ENCODE measurements at places on chromosomes 6 and 20. TPM values are rescaled to one million over a fixed set of nuclear protein-coding genes. Genes with fewer than 3 reads are reported as not detected.

GRCh38 chr6:98657764-98658163 is 176.6 kb upstream of the POU3F2 start:
- H3K27ac ChIP-seq = no peak overlapping the region
- H3K4me1 ChIP-seq = no peaks in the 10 kb centered on the region
- no peaks in the 10 kb centered on the region for H3K27me3 ChIP-seq

GRCh38 chr6:74018825-74019224 is 322.8 kb downstream of the CD109 start:
- no peaks in the 10 kb centered on the region for H3K4me1 ChIP-seq
- no peak overlapping the region for H3K4me3 ChIP-seq
- no peaks in the 10 kb centered on the region for H3K27me3 ChIP-seq
- DNase-seq = no peak

DNA sequence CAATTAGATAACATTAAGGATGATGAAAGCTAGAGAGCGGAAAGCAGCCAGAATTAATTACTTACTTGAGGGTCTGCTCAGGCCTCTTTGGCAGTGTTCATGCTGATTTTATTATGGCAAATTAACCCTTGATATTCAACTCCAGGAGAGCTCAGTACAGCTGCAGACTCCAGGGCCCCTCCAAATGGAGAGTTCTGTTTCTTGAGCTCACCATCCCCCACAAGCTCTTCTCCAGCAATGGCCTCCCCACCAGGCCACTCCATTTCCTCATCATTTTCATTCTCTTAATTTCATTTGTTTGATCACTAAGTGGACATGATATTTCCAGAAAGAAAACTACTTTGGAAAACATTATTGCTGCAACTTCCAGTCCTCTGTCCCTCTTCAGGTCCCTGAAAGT is 513.3 kb upstream of the NOX3 start:
- no peaks in the 10 kb centered on the region for H3K27me3 ChIP-seq
- H3K4me3 ChIP-seq = no peak overlapping the region
- no peaks in the 10 kb centered on the region for H3K4me1 ChIP-seq
- H3K36me3 ChIP-seq = no peaks in the 10 kb centered on the region
- DNase-seq = no peak
- no peak overlapping the region for H3K27ac ChIP-seq

DNA sequence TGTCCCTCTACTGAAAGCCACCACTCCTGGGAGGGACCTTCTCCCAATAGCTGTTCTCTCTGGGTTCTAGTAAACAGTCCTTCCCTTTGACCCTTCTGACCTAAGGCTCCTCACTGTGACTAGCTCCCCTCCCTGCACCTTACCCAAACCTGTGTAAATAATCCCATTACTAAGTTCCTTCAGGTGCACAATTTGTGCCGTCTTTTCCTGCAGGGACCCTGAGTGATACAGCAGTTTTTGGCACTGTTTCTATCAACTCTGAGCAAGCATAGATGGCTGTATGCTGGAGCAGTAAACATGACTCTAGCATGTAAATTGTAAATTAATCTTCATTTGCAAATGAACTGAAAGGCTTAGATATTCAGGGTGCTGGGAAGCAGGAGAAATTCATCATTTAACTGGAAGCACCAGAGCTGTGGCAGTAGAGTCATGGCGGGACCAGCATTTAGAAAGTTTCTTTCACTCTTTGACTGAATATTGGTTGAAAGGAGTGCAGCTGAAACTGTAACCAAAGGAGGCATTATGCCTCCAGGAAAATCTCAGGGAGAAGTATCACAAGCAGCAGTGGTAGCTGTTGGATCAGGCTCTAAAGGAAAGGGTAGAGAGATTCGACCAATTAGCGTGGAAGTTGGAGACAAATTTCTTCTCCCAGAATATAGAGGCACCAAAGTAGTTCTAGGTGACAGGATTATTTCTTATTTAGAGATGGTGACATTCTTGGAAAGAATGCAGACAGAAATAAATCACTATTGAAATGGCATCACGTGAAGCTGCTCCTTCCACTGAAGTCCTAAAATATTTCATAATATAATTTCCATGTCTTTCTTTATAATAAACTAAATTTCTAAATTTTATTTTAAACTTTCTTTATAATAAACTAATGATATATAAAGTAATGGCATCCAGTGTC is 117.8 kb downstream of the TCP11 start:
- no peak overlapping the region for H3K27ac ChIP-seq
- H3K4me1 ChIP-seq = no peaks in the 10 kb centered on the region
- DNase-seq = no peak
- H3K27me3 ChIP-seq = no peaks in the 10 kb centered on the region
- no peak overlapping the region for H3K4me3 ChIP-seq

DNA sequence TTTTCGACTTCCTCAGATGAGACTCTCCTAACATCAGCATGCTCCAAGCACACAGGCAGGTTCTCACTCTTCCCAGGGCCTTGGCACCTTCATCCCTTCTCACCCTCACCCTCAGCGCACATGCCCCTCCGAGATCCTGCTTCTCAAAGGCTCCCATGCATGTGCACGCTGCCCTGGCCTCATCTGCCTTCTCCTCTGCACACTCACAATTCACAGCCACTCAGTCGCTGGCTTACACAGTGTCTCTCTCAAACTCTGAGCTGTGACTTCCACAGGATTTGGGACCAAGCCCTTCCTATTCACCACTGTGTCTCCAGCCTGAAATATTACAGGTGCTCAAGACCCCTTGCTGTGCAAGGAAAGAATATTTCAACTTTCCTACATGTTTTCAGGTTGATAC is 30.3 kb downstream of the WDR27 start:
- no peaks in the 10 kb centered on the region for H3K27me3 ChIP-seq
- DNase-seq = no peak
- no peaks in the 10 kb centered on the region for H3K4me1 ChIP-seq
- H3K36me3 ChIP-seq = peaks cover 8% of the 10 kb centered on the region
- H3K4me3 ChIP-seq = no peak overlapping the region

RNF182 gene
- 3.9 TPM for total RNA-seq

CDSN gene
- 0.13 TPM for total RNA-seq

HUS1B gene
- total RNA-seq = 1.2 TPM

RIPOR2 gene
- 24.2 TPM for total RNA-seq

OPRL1 gene
- total RNA-seq = 1.2 TPM

SLC32A1 gene
- not detected for total RNA-seq

GSTA2 gene
- total RNA-seq = 0.28 TPM

CHMP4B gene
- 104 TPM for total RNA-seq

TENT5A gene
- total RNA-seq = 13.4 TPM

TFAP2C gene
- total RNA-seq = 1.4 TPM

NOX3 gene
- not detected for total RNA-seq

Data from kidney (tissue), 22 donors.